A549 treated with RU486 at 1 μM for 4 hours (cell line): ENCODE measurements at places on chromosomes 1 and 21. TPM values are rescaled to one million over a fixed set of nuclear protein-coding genes. Genes with fewer than 3 reads are reported as not detected.

Gene CYP4B1
- not detected in 5 replicates for total RNA-seq

Gene AMPD1
- not detected in 5 replicates for total RNA-seq

Gene CDA
- total RNA-seq = 28.9 to 42.4 TPM (median 35.2 TPM) in 5 replicates

Gene RBM11
- not detected in 5 replicates for total RNA-seq

Gene NECTIN4
- 1.5 to 2.2 TPM (median 1.9 TPM) in 5 replicates for total RNA-seq

Gene SPATC1L
- 0.06 TPM in 1 of 5 replicates, not detected in the others for total RNA-seq

Gene PSMB2
- total RNA-seq = 85.4 to 120 TPM (median 104 TPM) in 5 replicates

Gene ZFP69B
- total RNA-seq = 0.76 to 2.6 TPM (median 1.9 TPM) in 5 replicates

Gene LRRC71
- total RNA-seq = 0.13 to 0.48 TPM (median 0.22 TPM) in 5 replicates

Gene OR2L8
- not detected in 5 replicates for total RNA-seq

Gene PER3
- 0.57 to 1.2 TPM (median 0.67 TPM) in 5 replicates for total RNA-seq

Gene CR1L
- 0.74 TPM in 1 of 5 replicates, not detected in the others for total RNA-seq

Gene IL12RB2
- total RNA-seq = not detected in 5 replicates

Gene DNASE2B
- total RNA-seq = not detected in 5 replicates

Gene OR2L13
- not detected in 5 replicates for total RNA-seq

Gene AXDND1
- total RNA-seq = 0.23 to 0.60 TPM (median 0.29 TPM) in 5 replicates

Gene MMEL1
- total RNA-seq = not detected in 5 replicates

Gene F5
- 0.03 to 0.12 TPM (median 0.10 TPM) in 5 replicates for total RNA-seq

Gene TFAP2E
- 0.19 to 1.1 TPM (median 0.44 TPM) in 5 replicates for total RNA-seq

Gene SH2D1B
- total RNA-seq = 0.05 to 0.37 TPM (median 0.12 TPM) in 4 of 5 replicates, not detected in the other

Gene KCNA3
- not detected in 5 replicates for total RNA-seq

Gene ZNF281
- 23.1 to 34.9 TPM (median 32.4 TPM) in 5 replicates for total RNA-seq

Gene PRRX1
- total RNA-seq = 0.02 TPM in 1 of 5 replicates, not detected in the others

Gene COL16A1
- 4.3 to 6.9 TPM (median 5.2 TPM) in 5 replicates for total RNA-seq

Gene ZNF436
- total RNA-seq = 4.2 to 6.1 TPM (median 5.1 TPM) in 5 replicates
